NCI-H1436 (cell line): ENCODE measurements at places on chromosomes 7 and 10.

- peak; percentile 6 for DNase-seq
These were observed 1158.5 kb upstream of the C7orf33 start for GRCh38 chr7:147432079-147432478.

GRCh38 chr10:93219347-93219746 lies 145.7 kb downstream of the CYP26A1 start:
- no peak for DNase-seq

GRCh38 chr10:24292304-24293293 lies 83.7 kb downstream of the KIAA1217 start:
- no peak for DNase-seq

DNA sequence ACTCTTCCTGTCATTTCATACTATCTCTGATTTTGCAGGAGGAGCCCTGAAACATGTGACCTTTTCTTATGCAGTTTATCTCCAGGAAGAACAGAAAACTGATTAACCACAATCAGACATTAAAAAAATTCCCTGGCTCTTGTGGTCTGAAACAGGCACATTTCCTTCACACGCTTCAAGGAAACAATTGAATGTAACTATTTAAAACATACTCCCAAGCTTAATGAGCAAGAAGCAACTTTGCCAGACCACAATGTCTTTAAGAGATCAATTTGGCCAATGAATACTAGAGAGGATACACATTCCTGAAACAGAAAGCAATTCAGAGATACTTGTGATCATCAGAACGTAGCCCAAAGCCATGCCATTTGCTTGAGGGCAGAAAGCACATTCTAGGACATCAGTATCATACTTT lies 65.8 kb downstream of the PIP4K2A start:
- DNase-seq, result no peak

- peak; percentile 65 for DNase-seq
These were observed 73.6 kb downstream of the SNX10 start for GRCh38 chr7:26365077-26365900.

- DNase-seq, result no peak
These were observed 13.3 kb upstream of the SYPL1 start for GRCh38 chr7:106125417-106125816.

- DNase-seq, result no peak
These were observed 70.1 kb downstream of the MCU start for GRCh38 chr10:72762042-72762441.

- no peak for DNase-seq
These were observed 114.7 kb upstream of the ANKRD30A start for GRCh38 chr10:37010741-37011140.

DNA sequence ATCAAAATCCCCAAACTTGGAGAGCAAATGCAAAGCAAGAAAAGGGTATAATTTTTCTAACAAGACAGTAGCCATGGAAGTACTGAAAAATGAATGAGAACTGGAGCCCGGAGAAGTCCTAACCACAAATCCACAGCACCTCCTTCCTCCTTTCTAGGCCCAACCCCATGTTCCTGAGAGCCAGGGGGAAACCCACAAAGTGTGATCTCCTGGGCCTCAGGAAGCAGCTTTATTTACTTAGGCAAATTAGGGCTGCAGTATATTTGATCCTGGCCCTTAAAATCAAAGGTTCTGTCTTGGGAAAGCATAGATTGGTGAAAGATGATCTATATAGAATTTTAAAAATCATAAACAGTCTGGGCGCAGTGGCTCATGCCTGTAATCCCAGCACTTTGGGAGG lies 103.0 kb downstream of the DOCK4 start:
- DNase-seq, result no peak

DNA sequence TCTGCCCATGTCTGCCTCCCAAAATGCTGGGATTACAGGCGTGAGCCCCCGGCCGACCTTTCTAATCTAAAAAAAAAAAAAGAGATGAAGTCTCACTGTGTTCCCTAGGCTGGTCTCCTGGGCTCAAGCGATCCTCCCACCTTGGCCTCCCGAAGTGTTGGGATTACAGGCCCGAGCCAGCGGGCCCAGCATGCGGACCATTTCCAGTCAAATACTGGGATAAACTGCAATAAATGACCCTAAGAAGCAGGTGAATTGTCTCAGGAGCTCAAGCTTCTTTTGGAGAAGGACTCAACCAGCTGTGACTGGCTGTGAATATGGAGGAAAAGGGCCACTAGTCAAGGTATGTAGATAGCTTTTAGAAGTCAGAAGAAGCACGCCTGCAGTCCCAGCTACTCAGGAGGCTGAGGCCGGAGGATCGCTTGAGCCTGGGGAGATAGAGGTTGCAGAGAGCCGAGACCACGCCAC lies 550 bp upstream of the CREM start:
- no peak for DNase-seq

GRCh38 chr10:71939861-71940474 lies 24.2 kb upstream of the CHST3 start:
- no peak for DNase-seq

- DNase-seq, result no peak
These were observed 6.2 kb downstream of the PRKG1 start for GRCh38 chr10:51080311-51081006.

- DNase-seq, result no peak
These were observed 85.5 kb downstream of the TBXAS1 start for GRCh38 chr7:139914306-139915267.

DNA sequence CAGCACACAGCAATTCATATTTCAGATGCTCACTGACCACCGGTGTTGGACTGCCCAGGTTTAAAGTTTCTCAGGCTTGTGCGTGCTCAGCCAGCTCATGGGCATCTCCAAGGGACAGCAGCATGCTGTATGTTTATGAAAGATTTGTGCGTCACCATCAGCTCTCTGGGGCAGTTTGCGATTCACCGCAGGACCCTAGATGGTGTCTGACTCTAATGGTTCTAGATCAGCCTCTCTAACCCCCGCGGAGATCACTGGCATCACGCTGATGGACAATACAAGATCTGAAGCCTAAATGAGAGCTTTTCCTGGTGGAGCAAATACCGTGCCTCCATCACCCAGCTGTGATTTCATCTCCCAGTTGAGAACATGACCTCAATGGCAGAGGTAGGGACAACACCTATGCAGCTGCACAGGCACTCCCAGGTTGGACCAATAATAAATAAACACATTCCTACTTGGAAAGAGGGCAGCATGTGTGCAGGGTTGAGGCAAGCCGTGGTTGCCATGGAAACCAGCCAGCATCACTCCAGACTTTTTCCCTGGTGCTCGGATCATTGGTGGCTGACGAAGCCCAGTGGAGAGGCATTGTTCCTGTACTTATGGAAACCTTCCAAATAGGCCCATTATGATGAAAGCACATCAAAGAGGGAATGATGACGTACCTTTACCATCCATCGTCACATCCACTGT lies 253.6 kb downstream of the KCNMA1 start:
- DNase-seq, result no peak

GRCh38 chr7:149471289-149471953 lies 10.6 kb upstream of the ZNF777 start:
- no peak for DNase-seq
